ENCODE measurements at places on chromosomes 4 and X.

DNA sequence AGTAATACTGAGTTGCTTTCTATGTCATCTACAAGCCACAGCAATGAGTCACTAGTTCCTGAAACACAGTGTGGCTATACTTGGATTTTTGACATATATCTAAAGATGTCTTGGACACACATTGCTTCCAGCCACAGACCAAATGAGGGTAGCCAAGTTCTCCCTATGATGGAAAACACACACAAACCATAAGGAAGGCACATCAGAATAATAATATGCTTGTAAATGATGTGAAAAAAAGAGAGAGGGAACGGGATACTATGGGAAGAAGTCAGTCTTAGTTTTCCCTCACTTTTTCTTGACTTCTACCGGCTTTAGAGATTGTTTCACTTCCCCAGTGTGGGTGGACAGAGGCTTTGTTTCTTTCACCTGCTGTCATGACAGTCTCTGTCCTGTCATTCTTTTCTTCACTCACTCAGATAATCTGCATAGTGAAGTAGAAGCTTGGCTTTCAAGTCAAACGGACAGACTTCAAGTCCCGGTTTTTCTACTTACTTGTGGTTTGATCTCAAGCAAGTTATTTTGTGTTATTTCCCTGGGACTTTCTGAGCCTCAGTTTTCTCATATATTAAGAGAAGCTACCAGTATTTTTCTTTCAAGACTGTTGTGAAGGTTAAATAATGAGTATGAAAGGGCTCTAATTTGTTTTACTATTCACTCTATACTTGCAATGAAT, 34.7 kb downstream of the P2RY10 start:
- no peak for DNase-seq

DNA sequence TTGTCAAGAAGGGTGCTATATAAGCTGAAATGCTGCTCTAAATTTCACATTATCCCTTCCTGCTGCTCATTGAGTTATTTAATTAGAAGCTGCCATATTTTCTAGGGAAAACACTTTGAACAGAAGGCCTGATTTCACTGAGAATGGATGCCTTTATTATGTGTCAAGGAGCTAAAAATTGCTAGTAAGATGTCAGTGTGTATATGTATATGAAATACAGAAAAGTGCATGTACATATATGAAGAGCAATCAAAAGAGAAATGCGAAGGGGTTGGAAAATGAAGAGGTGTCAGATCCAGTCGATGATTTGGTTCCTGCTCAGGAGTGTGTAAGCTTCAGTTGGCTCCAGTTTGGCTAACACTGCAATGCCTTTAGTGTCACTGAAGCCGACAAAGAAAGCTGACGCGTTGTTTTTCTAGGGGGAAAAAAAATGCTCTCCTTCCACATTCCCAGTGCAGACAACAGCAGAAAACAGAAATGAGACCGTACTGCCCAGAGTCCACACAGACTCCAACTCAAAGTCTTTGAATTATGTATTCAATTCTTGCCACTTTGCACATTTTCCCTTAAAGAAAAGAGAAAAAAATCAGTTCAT, 154.2 kb downstream of the NHS start:
- no peak for DNase-seq

DNA sequence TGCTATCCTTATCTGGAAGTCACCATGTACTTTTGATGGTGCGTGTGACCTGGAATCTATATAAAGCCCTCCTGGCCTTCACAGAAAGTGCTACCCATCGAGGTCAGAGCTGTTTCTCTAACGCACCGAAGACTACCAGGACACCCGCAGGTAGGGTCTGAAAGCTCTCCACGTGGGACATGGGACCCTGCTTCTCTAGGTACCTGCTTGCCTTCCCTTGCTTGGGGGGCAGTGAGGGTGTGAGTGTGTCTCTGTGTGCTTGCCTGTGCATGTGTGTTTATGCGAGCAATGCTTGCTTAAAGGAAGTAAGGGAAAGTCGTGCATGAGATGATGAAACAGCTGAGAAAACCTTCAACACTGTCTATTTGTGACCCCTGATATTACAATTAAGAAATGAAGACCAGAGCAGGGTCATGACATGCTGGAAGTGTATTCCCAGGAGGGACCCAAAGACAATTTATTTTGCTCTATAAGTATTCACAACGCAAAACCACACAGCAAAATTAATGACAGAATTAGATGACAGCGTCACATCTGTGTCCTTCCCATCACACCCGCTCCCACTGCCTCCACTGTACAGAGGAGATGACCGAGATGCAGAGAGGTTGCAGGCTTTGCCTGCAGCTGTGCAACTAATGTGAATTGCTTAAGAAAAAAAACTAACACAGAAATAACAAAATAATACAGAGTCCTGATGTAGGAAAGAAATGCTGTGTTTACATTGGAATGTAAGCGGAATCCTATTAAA, 76.4 kb upstream of the HELT start:
- no peak for DNase-seq

DNA sequence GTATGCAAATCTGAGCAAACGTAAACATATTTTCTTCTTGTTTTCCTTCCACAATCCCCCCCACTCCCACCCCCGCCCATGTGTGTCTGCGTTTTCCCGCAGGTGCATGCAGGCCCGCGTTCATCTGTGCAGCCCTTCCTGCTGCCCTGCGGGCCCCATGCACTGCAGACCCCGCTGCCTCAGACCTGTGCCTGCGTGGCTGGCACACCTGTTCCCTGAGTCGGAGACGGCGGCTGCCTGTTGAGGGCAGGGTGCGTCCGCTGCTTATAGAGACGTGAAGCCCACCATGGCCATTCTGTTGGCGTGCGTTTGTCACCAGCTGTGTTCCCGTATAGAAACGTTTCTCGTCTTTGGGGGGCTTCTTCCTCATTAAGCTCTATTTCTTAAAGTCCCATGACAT, 51.5 kb downstream of the PCGF3 start:
- DNase-seq = no peak

- DNase-seq = no peak
These were observed 89.7 kb downstream of the NEXMIF start for GRCh38 chrX:74835566-74835965.

GRCh38 chr4:26860157-26860921, at the start of gene STIM2:
TSS of gene STIM2 (plus strand) at chr4:26860841.
- peak; percentile 99 for DNase-seq

DNA sequence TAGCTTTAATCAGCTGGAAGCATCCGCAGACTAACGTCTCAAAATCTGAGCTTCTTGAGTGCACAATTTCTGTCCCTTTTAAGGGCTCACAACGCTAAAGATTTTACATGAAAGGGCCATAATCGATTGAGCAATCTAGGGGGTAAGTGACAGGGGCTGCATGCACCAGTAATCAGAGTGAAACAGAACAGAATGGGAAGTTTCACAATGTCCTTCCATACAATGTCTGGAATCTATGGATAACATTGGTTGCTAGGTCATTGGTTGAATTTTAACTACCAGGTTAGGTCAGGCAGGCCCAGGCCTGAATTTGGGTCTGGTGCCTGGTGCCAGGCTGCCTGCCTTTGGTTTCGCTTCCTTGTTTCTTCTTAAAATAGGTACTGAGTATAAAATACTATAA, 42.0 kb upstream of the MTMR8 start:
- no peak for DNase-seq
